A673 (cell line): ENCODE measurements at places on chromosomes 7 and 10.

DNA sequence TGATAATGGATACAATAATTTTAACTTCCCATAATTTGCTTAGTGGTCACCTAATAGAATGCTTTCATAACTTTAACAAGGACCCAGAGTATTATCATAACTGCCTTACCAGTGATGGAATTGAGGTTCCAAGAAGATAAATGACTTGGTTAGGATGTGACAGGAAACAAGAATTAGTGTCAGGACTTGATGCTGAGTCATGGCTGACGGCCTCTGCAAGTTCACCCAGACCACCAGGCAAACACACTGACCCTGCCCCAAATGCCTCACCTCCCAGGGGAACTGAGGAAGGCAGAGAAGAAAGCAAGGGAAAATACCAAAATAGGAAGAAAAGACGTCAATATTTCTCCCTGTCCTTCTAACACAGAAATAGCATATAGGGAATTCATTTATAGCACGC is 636.3 kb downstream of the PARD3 start:
- H3K27ac ChIP-seq: no peak overlapping the region
- DNase-seq: no peak
- no peak overlapping the region for H3K4me3 ChIP-seq

- H3K36me3 ChIP-seq: no peaks in the 10 kb centered on the region
- no peaks in the 10 kb centered on the region for H3K4me1 ChIP-seq
- H3K27ac ChIP-seq: no peak overlapping the region
- H3K27me3 ChIP-seq: no peaks in the 10 kb centered on the region
- no peak for DNase-seq
- no peak overlapping the region for H3K4me3 ChIP-seq
Observed at GRCh38 chr10:75859141-75859540, 427.7 kb downstream of the LRMDA start.

DNA sequence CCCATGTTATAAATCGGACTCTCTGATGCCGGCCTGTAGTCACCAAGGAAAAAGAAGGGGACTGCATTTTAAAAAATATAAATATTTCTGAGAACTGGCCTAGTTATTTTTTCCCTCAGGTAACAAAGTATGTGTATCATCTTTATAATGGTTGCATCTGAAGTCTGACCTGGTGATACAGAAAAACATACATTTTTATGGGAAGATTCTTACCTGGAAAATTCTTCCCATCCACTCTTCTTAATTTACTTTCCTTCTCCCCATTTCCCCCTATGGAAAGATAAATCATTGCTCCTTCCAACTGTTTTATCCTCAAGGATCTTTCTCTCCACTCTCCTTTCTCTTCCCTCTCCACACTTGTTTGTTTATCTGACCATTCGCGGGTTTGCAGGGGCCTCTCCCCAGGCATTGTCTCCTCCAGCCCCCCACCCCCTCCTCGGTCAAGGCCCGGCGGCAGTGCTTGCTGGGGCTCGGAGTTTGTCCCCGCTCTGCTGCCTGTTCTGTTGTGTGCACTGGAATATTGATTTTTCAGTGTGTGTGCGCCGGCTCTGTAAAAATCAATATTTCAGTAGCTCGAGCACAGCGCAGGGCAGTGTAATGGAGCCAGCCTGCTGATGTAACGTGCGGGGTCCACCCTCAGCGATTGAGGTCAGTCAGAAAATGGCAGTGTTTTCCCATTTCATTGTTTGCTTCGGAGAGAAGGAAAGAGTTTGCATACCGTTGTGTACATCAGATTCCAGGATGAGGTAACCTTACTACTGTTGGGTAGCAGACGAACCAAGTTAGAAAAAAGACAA is 199.5 kb upstream of the NFE2L3 start:
- no peak overlapping the region for H3K4me3 ChIP-seq
- H3K36me3 ChIP-seq: no peaks in the 10 kb centered on the region
- H3K4me1 ChIP-seq: peaks cover 11% of the 10 kb centered on the region
- no peak overlapping the region for H3K27ac ChIP-seq

DNA sequence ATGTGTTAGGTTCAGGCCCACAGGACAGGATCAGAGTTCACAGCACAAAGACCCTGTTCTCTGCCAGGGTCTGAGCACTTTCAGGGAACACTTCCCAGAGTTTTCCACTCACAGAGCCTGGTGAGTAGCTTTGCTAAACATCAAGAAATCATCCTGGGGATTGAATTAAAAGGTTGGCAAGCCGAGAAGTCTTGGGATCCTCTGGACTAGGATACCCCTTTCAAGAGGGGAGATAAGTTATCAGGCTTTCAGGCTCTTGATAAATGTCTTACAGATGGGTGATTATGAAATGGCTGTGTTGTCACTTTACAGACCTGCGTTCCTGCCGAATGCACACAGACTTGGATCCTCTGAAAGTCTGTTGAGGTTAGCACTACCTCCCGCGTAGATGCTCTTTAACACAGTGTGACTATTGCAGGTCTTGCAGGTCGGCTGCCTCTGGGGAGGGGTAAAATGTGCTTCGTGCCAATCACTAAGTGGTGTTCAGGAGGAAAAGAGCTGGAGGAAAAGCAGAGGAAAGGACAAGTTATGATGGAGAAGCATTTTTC is 473.5 kb upstream of the AKR1E2 start:
- peaks cover 27% of the 10 kb centered on the region for H3K27me3 ChIP-seq
- no peak overlapping the region for H3K27ac ChIP-seq
- no peak overlapping the region for H3K4me3 ChIP-seq
- H3K36me3 ChIP-seq: no peaks in the 10 kb centered on the region
- H3K4me1 ChIP-seq: no peaks in the 10 kb centered on the region

- no peaks in the 10 kb centered on the region for H3K27me3 ChIP-seq
- no peaks in the 10 kb centered on the region for H3K4me1 ChIP-seq
- peak; percentile 51 for DNase-seq
Observed at GRCh38 chr10:69086001-69086509, 1.8 kb upstream of the SRGN start.
